Kidney epithelial cell (primary cell): ENCODE measurements at places on chromosomes 2 and 18. TPM values are rescaled to one million over a fixed set of nuclear protein-coding genes. Genes with fewer than 3 reads are reported as not detected.

GRCh38 chr2:215189393-215189792, 51.0 kb upstream of the ABCA12 start:
- DNase-seq = no peak

DNA sequence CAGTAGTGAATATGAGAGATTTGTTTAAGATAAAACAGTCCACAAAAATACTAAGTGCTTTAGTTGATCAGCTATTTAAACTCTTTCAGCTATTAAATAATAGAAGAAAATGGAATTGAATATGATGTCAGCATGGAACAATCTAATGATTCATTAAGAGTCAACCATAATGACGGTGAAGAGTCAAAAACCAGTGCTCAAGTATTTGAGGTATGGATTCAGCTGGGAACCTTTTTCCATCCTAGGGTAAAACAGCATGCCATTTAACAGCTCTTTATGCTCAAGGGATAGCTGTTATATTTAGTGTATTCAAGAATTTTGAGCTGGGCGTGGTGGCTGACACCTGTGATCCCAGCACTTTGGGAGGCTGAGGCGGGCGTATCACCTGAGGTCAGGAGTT, 29.7 kb downstream of the CARF start:
- DNase-seq = no peak

- no peak for DNase-seq
These were observed 528 bp downstream of the ATG9A start for GRCh38 chr2:219228911-219229304.

DNA sequence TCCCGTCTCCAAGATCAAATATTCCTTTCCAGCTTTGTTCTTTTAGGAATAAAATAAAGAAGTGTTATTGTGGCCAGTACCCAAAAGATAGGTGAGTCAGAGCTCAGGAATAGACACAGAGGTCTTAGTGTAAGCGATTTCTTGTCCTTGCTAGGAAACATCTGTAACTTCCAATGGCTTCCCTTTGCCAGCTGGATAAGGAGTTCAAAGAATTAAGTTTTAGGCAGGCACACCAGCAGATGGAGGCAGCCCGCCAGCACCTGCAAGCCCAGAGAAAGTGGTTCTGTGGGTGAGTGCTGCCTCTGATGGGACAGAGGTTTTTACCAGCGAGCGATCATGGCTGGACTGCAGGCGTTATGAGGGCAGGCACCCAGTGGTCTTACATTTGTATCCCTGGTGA, 125.4 kb downstream of the MGAT5 start:
- no peak for DNase-seq

GRCh38 chr2:113183703-113184102, 9.9 kb downstream of the PSD4 start:
- no peak for DNase-seq

DNA sequence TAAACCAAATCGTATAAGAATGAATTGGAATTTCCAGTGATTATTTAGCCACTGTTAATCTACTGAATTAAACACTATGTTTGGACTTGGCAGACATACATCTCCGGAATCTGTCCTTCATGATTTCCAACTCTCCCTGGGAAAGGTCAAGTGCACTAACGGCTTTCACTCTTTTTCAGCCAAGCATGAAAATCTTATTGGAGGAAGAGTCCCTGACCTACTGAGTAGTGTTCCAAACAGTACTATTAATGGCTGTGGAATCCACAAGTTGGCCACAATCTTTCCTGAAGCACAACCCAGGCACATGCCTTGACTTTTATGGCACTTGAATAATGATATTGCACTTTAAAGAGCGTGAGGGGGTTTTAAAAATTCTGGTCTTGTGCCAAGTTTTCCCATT, 318.9 kb upstream of the RND3 start:
- DNase-seq = peak; percentile 12

GRCh38 chr18:78406743-78407465, 572.7 kb upstream of the SALL3 start:
- no peak for DNase-seq

GRCh38 chr18:24228667-24229041, 89.8 kb downstream of the CABYR start:
- no peak for DNase-seq

- DNase-seq = no peak
These were observed 116.9 kb downstream of the TMEM131 start for GRCh38 chr2:97878865-97879264.

DNA sequence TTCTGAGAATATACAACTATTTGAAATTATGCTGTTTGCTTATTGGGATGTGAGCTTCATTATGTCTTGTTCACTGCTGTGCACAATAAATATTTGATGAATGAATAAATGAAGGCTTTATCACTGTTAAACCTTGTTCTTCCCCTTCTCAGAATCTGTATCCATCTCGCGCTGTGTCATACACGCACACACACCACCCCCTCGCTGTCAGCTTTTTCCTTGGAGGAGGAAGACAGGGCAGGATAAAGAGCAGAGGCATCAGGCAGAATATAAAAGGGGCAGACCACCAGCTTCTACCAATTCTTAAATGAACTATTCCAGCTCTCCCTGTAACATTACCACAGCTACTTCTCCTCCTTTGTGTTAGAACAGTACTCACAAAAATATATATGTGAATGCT, 75.0 kb downstream of the CD226 start:
- DNase-seq = no peak

- no peak for DNase-seq
These were observed 221.8 kb downstream of the INSIG2 start for GRCh38 chr2:118309946-118310680.

- DNase-seq = no peak
These were observed at the start of gene TNFRSF11A for GRCh38 chr18:62324917-62325805. TSS of gene TNFRSF11A (plus strand) at chr18:62325310. CDS start at chr18:62325353, 43 bp downstream.

DNA sequence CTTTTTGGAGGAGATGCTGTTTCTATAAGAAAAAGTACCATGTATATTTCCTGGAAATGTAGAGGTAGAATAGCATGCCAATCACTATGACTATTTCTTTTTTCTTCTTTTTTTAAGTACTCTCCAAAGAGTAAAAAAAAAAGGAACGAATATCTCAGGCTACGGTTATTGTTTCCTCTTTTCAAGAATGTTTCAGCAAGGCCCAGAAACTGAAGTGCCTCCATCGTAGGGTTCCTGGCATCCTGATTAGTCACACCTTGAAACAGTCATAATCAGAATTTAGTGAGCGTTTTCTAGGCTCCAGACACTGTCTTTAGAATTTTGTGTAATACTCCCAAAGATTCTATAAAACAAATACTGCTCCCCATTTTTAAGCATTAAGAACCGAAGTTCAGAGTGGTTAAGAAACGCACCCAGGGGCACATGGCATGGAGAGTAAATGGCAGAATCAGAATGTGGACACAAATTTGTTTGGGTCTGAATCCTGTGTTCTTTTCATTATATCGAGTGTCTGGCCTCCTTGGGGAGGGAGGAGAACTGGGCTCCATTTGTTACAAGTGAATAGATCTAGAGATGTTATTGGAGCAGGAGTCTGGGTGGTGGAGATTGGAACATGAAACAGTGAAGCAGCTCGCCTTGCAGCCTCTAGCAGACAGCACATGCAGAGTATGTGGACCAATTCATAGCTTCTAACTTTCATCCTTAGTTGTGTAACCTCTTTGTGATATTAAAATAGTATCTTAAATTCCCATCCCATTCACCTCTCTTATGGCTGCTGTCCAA, 26.7 kb downstream of the ZEB2 start:
- no peak for DNase-seq

DNA sequence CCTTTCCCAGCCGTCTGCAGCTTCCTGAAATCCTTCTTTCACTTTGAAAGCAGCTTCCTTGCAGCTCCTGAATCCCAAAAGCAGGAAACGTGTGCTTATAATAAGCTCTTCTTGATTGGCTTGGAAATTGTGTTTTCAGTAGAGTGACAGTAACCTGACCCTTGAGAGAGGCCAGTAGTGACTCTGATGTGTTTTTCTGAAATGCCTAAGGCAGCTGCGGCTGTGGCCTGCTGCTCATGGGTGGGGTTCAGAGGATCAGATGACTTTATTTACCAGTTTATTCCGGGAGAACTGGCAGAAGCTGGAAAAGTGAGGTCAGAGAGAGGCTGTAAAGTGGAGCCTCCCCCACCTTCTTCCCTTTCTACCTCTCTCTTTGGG, 31.9 kb upstream of the RPIA start:
- DNase-seq = no peak

DNA sequence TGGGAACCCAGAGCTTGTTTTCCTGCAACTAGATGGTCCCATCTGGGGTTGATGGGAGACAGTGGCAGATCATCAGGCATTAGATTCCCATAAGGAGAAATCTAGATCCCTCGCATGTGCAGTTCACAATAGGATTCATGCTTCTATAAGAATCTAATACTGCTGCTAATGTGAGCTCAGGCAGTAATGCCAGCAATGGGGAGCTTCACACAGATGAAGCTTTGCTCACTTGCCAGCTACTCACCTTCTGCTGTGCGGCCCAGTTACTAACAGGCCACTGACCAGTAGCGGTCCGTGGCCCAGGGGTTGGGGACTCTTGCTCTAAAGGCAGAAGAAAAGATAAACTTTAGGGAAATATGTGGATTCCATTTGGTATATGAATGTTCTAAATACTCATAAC, 192.9 kb downstream of the AFF3 start:
- DNase-seq = no peak

GRCh38 chr2:32355976-32356680, 695 bp upstream of the BIRC6 start:
- DNase-seq = no peak

DNA sequence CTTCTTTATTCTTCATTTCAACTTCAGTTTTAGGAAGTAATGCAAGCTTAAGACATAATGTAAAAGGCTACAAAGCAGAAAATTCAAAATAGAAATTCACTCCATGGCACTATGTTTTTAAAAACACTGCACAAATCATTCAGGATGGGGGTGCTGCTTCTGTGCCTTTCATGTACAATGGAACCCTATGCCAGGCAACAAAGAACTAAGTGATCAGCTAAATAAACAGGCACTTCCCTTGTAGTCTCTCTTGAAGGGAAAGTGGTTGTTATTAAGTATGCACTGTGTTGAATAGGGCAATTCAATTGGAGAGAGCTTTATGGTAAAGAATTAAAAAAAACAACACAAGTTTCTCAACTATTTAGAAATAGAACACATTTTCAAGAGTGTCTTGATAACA, 10.9 kb upstream of the ERBB4 start:
- DNase-seq = no peak

- no peak for DNase-seq
These were observed 40.7 kb downstream of the CDC42EP3 start for GRCh38 chr2:37630776-37631175.

DNA sequence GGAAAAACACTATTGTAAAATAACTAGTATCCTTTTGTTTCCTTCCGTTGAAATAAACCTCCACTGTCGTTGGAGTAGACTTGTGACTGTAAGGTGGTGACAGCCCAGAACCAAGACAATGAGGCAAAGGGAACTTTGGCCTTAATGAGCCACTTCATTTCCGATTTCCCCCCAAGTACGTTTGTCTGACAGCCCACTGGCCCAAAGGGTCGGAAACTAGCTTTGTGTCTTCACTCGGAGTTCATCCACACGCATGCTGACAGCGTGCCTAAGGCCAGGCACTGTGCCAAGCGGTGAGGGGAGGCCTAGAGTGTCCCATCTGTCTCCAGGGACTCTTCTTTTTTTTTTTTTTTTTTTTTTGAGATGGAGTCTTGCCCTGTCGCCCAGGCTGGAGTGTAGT, 21.0 kb downstream of the HJURP start:
- no peak for DNase-seq

DNA sequence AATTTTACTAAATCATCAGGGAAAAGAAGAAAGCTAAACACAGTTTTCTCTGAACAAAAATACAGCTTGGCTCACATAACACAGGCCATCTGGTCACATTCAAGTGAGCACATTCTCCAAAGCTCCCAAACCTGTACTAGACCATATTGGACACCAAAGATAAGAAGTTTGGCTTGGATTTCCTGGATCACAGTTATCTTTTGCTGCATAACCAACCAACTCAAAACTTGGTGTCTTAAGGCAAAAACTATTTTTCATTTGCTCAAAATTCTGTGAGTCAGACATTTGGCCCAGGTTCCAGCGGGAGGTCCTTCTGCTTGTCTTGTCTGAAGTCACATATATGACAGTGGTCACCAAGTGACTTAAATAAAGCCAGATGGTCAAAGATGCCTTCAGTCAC, 83.2 kb downstream of the GYPC start:
- no peak for DNase-seq

- no peak for DNase-seq
These were observed 69.2 kb upstream of the VWC2L start for GRCh38 chr2:214341646-214342045.

Gene CD207
- not detected in 2 replicates for total RNA-seq

Gene CTLA4
- total RNA-seq = not detected in 2 replicates

Gene EVX2
- total RNA-seq = not detected in 2 replicates

Gene PLA2R1
- total RNA-seq = 2.9 and 3.6 TPM in 2 replicates

Gene IL18RAP
- 0.07 TPM in 1 of 2 replicates, not detected in the other for total RNA-seq

Gene MYOM1
- 0.04 and 0.34 TPM in 2 replicates for total RNA-seq

Gene TSHZ1
- 4.8 and 5.8 TPM in 2 replicates for total RNA-seq
